ENCODE measurements at places on chromosomes 2 and 18.

DNA sequence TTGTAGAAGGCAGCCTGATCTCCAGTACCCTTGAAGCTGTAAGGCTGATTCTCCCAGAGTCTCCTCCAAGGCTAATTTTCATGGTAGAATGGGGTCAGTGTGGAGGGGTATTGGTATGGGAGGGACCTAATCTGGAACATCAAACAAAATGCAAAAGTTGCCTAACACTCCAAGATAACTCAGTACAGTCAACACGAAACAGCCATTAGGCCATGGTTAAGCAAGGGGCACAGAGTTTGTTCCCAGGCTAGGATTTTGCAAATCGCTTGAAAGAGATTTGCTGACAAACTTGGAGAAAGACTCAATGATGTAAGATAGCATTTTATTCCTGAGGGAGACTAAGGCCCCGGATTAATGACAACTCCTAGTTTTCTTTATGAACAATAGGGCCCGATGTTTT, 5.4 kb downstream of the PID1 start:
- DNase-seq, result no peak

GRCh38 chr2:80651435-80651834, 346.9 kb upstream of the LRRTM1 start:
- no peak for DNase-seq

DNA sequence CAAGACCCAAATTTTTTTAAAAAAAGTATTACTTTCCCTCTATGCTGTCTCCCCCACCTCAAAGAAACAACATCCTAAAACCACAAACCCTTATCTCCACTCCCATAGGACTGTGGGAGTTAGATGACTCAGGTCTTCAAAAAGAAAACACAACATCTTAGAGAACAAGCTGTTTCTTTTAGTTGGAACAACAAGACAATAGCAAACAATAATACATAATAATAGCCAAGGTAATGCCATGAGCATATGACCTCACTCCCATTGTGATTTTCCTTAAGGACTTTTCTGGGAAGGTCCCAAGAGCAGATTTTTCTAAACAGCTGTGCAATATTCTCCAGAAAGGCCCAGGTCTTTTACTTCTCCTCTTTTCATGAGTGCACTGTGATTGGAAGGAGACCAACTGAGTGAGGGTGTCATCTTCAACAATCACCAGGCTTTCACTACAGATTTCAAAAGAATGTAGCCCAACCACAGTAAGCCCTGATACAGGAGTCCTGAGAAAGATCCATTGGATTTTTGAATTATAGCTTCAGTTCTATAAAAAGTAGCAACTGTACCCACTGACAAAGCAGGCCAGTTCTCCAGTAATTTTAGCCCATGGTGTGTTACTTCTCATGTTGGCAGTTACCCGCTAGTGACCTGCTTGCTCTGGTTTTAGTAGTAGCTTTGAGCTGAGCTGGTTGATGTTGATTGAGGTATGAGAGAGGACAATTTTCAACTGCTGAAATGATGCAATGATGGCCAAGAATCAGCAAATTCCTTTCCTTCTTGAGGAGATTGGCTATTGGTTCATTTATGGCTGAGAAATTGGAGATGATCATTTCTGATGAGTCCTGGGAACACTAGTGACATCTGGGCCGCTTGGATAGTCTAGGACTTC, 144.5 kb upstream of the TCF4 start:
- DNase-seq, result no peak

DNA sequence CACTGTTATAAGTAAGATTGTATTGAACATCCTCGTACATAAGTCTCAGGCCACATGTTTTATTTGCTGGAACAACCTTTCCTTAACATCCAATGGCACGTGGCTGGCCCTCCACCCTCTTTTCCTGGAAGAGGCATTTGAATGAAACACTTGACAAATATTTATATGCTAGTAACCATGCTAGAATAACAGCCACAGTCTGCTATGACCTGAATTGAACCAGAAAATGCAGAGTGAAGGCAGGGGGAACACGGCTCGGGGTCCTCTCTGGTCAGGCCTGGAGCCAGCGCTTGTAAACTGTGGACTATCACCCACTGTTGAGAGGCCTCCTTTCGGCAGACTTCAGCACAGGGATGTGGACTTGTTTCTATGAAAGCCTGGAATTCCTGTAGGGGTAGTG, 198.2 kb upstream of the COPS8 start:
- DNase-seq, result no peak

DNA sequence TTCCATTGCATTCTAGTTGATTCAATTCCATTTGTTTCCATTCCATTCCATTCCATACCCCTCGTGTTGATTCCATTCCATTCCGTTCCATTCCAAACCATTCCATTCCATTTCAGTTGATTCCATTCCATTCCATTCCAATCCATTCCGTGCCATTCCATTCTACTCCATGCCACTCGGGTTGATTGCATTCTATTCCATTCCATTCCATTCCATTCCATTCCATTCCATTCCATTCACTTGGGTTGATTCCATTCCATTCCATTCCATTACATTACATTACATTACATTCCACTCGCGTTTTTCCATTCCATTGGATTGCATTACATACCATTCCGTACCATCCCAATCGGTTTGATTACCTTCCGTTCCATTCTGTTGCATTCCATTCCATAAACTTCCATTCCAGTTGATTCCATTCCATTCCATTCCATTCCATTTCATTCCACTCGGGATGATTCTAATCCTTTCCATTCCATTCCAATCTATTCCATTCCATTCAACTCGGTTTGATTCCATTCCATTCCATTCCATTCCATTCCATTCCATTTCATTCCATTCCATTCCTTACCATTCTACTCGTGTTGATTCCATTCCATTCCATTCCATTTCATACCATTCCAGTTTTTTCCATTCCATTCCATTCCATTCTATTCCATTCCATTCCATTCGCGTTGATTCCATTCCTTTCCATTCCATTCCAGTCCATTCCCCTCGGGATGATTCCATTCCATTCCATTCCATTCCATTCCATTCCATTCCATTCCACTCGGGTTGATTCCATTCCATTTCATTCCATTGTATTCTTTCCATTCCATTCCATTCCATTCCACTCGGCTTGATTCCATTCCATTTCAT, 1140.4 kb downstream of the RPIA start:
- DNase-seq, result no peak

DNA sequence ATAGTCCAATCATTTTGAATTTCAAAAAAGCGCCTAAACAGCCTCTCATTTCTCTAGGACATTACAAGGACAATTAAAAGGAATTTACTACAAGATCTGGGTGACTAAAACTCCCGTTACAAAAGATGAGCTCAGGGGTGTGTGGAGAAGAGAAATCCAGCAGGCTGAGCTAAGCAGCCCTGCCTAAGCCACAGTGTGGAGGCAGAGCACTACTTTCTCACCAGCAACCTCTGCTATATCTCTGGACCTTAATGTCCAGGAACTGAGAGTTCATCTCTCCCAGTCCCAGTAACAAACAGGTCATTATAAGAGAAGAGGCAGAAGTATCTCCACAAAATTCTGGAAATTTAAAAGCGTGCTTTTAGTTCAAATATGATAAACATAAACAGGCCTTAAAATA, 18.9 kb upstream of the ANKRD62 start:
- no peak for DNase-seq

DNA sequence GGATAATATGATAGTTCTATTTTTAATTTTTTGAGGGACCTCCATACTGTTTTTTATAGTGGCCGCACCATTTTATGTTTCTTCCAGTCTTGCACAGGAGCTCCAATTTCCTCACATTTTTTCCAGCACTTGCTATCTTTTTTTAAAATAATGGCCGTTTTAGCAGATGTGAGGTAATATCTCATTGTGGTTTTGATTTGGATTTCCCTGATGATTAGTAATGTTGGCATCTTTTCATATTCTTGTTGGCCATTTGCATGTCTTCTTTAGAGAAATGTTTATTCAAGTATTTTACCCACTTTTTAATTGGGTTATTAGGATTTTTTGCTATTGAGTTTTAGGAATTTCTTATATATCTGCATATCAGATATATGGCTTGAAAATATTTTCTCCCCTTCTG, 29.9 kb upstream of the NAPG start:
- DNase-seq, result no peak

DNA sequence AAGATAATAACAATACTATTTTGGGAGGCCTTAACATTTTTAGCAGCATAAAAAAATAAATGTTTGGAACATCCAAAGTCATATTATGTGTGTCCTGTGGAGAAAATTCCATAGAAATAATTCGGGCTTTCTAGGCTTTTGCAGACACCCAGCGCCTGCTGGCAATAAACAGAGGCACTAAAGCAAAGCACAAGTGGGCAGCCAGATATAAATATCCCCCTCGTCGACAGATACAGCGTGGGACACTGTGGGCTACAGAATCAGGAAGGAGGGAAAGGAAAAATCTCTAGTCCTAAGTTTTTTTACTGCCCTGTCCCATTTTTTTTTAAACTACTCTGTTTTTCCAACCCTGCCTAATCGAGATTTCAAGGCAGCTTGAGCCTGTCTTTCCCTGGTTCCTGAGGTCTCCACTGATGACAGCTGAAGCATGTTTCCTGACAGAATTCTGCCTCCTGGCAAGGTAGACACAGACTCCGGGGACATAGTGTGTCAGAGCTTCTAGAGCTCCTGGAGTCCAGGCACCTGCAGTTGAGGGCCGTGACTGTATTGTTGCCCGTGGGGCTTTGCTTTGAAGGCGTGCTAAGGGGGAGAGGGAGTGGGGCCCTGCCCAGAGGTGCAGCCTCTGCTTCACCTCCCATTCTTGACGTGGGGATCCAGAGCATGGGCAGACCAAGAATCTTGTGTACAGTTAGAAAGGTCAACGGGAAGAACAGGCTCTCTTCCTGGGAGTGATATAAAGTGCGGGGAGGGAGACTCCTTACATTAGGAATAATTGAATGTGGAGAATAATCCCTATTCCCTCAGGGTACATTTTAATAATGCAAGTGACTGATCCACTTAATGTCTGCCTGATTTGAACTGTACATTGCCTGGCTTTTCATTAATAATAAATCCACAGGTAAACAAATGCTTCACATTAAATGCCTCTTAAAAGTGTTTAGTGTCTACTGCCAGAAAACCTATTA, 232.3 kb downstream of the DCC start:
- no peak for DNase-seq

GRCh38 chr2:102509749-102510148, 36.7 kb downstream of the SLC9A4 start:
- no peak for DNase-seq

DNA sequence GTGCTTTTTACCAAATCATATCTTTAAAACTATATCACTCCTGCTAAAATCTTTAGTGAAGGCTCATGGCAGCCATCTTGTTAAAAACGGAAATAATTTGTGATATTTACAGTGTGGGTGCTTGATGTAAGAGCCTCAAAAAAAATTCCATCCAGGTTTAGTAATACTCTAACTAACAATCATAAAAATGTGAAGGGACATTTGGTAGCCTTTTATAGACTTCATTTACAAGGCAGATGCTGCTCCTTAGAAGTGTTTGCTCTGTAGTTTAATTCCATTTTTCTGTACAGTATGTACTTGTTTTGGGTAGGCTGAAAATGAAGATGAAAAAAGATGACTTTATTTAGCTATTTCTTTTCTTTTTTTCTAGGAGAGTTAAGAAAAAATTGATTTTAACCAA, 525.0 kb downstream of the ZEB2 start:
- no peak for DNase-seq

DNA sequence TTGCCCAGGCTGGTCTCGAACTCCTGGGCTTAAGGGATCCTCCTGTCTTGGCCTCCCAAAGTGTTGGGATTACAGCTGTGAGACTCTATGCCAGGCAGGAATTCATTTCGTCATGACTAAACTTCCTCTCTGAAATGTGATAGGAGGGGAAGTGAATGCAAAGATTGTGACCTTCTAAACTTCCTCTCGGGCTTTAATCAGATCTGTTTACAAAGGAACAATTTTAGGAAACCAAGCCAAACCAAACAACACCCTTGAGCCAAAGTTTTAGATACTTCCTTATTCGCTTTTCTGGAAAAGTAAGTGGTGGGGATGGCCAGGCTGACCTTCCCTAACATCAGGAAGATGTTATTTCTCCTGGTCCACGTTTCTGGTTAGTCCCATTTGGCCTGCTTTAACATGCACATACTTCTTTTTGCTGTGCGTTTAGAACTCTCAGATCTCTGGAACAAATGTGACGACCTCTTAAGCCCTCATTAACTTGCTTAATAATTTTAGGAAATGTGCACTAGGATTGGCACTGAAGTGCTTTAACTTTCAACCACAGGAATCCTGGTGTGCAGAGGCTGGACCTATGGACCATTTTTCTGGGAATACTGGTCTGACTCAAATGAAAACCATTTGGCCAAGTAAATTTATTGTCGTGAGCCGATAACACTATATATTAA, 33.2 kb upstream of the YES1 start:
- DNase-seq, result no peak

- no peak for DNase-seq
These were observed 74.2 kb upstream of the KLF7 start for GRCh38 chr2:207239754-207240494.

- DNase-seq, result no peak
These were observed 3.7 kb upstream of the FAM136A start for GRCh38 chr2:70305531-70305930.

DNA sequence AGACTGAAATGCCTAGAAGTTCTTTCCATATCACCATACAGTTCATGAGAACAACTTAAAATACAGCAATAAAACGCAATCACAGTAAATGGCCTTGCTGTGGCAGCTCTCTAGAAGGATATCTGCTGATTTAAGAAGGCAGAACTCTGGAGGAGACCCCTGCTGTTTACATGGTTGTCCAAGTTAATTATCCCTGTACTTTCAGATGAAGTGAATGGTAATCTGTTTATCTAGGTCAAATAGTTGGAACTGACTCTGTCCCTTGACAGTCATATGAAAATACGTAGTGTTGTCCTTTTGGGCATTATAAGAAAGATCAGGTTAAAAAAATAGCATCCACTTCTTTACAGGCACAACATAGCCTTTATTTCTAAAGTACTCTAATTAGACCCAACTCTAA, 115.6 kb downstream of the COLEC12 start:
- no peak for DNase-seq

DNA sequence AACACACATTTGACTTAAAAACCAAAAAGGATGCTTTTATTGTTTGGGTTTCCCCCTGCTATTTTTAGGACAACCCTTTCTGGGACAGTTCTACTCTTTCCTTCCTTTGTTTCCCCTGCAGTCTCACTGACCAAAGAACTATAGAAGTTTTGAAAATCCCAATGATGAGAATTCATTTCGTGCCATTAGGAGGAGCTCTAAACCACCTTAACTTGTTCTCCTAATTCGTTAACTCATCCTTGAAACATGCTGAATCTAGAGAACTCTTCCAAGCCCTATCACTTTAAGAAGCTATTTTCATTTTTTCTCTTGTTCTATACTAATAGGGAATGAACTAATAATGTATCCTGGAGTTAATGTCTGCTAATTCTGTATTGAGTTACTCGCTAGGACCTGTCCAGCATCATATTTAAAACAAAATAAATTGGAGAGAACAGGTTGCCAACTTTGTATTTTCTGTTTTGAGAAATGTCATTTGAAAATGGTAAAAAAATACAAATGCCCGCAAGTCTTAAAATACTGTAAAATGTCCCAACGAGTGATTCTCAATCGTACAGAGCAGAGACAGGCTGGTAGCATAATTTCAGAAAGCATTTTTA, 62.9 kb downstream of the AFTPH start:
- DNase-seq, result no peak

GRCh38 chr2:100218552-100218951, 76.2 kb upstream of the AFF3 start:
- no peak for DNase-seq

All from stimulated activated CD4-positive, alpha-beta T cell treated with anti-CD3 and anti-CD28 coated beads, TNF-alpha, amount 100 ng/mL, for 24 hours (primary cell).